ENCODE measurements at places on chromosomes 7 and 10.

DNA sequence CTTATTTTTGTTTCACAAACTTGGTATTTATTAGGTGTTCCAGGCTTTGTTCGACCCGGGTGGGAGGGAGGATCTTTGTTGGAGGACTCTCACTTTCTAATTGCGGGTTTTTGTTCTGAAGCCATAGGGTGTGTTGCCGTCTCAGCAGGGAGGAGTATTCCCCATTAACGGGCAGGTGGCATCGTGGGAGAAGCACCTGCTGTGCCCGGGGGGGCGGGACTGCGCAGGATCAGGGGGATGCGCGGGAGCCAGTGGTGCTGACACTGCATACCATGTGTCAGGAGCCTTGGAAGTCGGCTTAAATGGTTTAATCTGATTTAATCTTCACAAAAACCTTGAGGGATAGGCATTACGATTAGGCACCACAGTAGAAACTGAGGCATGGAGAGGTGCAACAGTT, 113.0 kb downstream of the MGMT start:
- DNase-seq = no peak

GRCh38 chr7:7693881-7694280, 24.5 kb downstream of the RPA3 start:
- no peak for DNase-seq

GRCh38 chr7:77696643-77697534, 630 bp downstream of the RSBN1L start:
- peak; percentile 64 for DNase-seq

DNA sequence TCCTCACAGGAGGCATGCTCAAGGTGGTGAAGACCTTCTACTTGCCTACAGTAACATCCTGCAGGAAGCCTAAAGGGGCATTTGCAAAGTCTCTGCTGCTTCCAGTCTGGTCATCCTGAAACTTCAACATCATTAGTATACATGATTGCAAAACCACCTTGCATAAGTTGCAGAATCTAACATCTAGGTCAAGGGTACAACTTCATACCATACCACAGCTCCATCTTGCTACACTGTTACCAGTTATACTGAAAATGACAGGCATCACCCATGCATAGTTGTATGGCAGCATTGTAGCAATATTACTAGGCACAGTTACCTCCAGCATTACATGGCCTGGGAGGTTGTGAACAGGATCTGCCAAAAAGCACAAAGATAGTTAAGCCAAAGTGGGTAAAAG, 13.7 kb upstream of the MACROH2A2 start:
- no peak for DNase-seq

DNA sequence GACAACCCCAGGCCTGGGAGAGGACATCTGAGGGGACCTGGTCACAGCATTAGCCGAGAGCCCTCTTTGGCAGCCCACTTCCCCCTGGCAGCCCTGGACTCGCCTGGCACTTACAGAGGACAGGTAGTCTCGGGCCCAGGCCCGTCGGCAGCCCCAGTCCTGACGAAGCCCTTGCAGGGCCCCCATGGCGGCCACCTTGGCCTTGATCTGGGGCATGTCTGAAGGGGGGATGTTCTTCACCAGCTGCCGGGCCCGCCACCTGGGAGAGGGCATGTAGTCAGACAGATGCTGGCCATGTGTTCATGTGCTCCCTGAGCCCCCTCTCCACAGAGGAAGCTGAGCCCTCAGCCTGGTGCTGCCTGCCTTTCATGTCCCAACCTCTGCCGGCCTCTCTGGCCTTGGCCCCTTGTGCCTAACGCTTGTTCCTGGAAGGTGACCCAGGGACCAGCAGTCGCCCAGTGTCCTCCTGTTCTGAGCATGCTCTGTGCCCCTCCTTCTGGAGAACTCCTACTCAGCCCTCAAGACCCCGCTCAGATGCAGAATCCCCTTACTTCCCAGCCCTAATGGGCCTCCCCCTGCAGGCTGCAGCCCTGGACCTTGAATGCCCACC, 13.9 kb downstream of the MYO1G start:
- no peak for DNase-seq

DNA sequence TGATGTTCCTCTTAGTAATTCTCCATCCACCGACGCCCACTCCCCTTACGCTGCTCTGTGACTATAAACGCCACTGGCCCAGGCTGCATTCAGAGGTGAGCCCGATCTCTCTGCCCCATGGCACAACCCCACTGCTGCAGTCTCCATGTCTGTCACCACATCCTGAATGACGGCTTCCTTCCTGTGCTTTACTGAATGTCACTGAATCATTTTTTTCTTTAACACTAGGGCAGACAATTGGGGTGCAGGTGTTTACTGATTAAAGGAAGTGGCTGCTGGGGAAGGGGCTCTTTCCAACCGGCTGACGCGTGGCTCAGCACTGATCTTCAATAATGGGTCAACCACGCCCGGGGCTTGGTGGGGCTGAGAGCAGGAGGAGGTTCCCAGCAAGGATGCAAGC, 208.3 kb downstream of the USP6NL start:
- DNase-seq = no peak

- DNase-seq = no peak
These were observed 381.4 kb downstream of the DGKB start for GRCh38 chr7:14521183-14521582.
